ENCODE measurements at places on chromosomes 5 and 9.

DNA sequence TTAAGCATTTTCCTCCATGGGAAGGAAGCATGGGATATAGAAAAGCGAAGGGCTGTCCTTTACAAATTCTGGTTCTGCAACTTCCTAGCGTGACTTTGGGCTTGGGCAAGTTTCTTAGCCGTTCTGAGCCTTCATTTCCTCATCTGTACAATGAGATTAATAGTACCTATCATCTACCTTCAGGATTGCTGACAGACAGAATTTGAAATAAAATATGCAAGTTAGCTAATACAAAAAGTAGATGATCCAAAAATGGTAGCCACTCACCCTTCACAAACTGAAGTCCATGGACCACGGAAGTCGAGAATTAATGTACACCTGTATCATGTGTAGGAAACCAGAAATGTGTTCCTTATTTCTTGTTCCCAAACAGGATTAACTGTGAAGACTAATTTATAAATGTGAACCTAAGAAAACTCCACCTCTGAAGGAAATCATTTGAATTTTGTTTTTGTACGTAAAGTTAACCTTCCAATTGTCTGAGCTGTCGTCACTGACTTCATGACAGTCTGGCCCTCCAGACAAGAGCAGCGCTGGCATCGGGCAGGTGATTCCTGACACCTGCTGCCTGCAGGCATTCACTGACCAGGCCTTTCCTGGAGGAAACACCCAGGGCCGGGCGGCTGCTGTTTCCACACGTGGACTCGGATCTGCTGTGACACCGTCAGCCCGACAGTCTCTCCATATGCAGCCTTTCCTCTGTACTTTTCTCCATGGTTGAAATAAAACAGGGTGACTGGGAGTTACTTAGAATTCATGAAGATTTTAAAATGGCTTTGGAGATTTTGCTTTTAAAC lies 63.4 kb downstream of the PSMB7 start:
- no peak for DNase-seq

DNA sequence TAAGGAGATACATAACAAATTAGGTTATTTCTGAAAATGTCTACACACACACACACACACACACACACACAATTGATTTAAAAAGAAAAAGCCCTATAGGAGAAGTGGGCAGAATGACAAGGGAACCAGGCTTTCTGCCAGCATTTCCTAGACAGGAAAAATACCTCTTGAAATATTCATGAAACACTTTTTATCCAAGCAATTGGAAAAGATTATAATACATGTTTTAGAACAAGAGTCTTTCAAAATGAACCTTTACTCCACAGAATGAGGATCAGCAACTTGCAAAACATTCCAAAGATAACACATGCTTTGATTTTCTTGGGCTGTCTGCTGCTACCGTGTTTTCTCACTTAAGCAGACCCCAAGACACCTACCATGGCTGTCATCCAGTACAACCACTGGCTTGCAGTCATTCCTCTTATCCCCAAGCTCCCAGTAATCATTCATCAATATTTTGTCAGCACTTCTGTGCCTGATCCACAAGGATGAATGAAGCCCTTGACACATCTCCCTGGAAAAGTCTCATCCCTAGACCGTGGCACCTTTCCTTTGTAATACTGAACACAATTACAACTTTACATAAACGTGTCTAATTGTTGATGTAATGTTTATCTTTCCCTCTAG lies 717.1 kb upstream of the ZNF608 start:
- DNase-seq: no peak

GRCh38 chr9:85173967-85174366 lies 504.4 kb downstream of the NTRK2 start:
- no peak for DNase-seq

GRCh38 chr9:129561594-129562281 lies 59.2 kb downstream of the C9orf50 start:
- no peak for DNase-seq

DNA sequence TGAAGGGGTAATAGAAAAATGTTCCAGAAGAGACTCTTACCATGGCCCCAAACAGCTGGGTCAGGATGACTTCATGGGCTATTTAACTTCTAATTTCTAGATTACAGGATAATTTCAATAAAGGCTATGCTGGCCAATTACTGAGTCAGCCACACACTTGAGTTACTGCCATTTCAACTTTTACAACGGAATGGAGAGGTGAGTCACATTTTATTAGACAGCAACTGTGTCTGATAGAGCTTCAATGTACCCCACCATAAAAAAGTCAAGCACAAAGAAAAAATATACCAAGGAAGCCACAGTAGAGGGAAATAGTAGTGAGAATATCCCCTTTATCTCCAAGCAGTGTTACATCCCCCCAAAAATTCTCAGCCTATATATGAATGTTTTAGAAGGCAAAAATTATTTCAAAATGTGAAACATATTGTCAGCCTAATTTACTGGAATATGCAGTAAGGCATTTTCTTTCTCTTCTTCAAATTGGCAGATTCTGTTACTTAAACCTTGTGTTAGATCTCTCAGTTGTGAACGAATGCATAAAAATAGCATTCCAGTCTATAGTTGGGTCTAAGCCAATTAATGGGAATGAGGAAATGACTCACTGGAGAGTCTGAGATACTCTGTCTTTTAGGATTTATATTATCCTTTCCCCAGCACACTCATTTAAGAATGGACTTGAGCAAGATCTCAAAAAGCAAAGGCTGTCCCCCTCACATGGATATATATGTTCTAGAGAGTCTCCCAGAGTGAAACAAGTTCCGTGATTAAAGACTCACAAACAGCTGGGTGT lies 47.1 kb upstream of the RAI14 start:
- DNase-seq: no peak

Data from stimulated activated CD8-positive, alpha-beta memory T cell treated with anti-CD3 and anti-CD28 coated beads, Interleukin-15, amount 100 ng/mL, for 48 hours (primary cell).